ENCODE measurements at places on chromosomes 7 and 10. TPM values are rescaled to one million over a fixed set of nuclear protein-coding genes. Genes with fewer than 3 reads are reported as not detected.

The CALHM3 gene
- total RNA-seq = not detected

The ADAM12 gene
- total RNA-seq = 1.7 TPM

The SRRM3 gene
- total RNA-seq = 1.4 TPM

The GPR141 gene
- total RNA-seq = not detected

The MYL7 gene
- not detected for total RNA-seq

The GARIN1A gene
- 0.05 TPM for total RNA-seq

The HMX3 gene
- not detected for total RNA-seq

The RHEB gene
- 108 TPM for total RNA-seq

Measured in HT1080 (cell line).